ENCODE measurements at places on chromosomes 1 and 21.
A peak's percentile ranks its signal among the peaks of the same experiment; 100 is the strongest.

GRCh38 chr1:42221952-42222606, 57.5 kb upstream of the GUCA2A start:
- DNase-seq = no peak

DNA sequence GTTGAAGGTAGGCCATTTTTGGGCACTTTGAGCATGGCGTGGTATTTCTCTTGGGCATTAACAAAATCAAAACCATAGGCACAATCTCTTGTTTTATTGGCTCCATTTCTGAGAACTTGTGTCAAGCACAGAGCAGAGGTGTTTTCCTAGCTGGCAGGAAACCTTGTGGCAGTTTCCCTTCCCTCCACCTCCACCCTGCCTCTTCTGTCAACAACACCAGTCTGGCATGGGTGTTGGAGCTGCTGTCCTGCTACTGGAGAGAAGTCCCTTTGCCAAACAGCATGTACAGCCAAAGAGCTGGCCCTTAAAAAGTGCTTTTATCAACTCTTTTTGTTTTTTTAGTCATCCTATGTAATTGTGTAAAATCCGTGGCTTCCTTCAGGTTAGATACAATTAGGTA, 16.0 kb downstream of the ATP1A1 start:
- no peak for DNase-seq

DNA sequence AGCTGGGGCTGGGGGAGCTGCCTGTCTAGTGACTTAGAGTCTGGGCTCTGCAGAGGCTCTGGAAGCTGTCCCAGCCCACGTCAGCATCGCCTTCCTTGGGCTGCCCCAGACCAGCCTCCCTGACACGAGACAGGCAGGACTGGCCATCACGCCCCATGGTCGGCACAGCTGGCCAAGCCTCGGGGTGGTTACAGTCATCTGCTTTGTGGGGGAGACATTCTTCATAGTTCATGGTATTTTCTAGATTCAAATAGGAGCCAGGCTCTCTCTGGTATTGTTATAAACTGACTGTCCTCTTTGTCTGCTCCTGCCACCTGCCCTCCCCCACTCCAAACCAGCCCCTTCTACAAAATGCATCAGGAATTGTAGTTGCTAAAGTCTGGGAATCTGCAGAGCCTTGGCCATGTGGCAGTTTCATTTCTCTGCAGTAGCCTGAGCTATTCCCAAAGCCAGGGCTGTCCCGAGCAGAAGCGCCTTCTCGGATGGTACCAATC, 29.4 kb downstream of the OLFML2B start:
- no peak for DNase-seq

- DNase-seq = no peak
Measured at GRCh38 chr1:60662486-60663044, 419.8 kb upstream of the NFIA start.

DNA sequence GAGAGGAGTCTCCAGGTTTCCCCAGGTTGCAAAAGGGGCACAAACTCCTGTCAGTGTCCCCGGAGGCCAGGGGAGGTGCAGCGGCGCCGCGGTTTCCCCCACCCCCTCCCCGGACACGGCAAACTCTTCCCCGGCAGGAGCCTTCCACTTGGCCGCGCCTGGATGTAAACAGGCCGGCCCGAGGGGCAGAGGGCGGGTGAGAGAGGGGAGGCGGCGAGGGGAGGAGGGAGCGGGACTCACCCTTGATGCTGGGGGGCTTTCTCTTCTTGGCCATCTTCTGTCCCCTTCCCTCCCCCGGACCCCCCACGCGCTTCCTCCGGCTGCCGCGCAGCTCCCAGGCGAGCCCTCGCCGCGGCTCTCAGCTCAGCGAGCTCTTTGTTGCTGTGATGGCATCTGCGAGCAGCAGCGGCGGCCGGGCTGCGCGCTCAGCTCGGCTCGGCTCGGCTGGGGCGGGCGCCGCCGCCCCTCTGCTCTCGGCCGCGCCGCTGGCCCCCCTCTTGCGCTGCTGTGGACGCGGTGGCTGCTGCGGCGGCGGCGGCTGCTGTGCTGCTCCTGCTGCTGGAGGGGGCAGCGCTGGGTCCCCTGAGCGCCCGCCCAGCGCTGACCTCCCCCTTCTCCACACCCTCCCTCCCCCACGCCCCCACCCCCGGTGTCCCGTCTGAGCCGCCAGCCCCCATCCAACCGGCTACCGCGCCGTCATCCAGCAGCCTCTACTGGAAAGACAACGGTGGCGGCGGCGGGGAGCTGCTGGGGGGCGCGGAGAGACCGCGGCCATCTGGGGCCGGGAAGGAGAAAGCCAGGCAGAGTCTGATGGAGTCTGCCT, 4.9 kb upstream of the SLC44A5 start:
- peak; percentile 38 for DNase-seq

DNA sequence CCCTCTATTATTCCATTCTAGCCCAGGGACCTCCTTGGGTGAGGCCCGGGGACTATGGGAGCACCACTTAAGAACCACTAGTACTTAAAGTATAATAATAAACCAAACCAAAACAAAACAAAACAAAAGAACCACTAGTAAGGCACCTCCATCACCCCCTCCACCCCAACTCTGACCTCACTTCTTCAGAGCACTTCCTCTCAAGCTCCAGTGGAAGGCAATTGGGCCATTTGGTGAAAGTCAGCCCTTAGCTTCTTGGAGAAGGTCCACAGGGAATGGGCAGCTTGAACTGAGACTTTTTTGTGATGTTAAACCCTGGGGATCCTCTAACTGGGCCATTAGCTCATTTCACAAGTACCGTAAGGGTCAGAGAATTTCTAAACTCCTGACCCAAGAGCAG, 237.3 kb downstream of the RHOU start:
- no peak for DNase-seq

- no peak for DNase-seq
Measured at GRCh38 chr1:67850151-67850551, 16.9 kb upstream of the GNG12 start.

DNA sequence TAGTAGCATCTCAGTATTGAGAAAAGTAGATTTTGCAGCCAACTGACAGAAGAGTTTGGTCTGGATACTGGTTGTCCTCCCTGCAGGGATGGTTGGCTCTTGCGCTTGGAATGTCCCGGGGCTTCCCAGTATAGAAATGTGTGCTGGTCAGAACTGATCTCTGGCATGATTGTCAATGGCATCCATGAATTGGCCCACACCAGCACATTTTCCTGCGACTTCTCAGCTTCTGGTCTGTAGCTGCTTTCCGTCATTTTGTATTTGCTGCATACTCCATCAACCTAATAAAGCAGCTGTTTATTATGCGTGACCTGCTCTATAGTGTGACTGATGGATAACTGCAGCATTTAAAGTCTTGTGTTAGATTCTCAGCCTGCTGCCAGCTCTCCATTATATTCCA, 203.7 kb downstream of the S1PR1 start:
- no peak for DNase-seq

DNA sequence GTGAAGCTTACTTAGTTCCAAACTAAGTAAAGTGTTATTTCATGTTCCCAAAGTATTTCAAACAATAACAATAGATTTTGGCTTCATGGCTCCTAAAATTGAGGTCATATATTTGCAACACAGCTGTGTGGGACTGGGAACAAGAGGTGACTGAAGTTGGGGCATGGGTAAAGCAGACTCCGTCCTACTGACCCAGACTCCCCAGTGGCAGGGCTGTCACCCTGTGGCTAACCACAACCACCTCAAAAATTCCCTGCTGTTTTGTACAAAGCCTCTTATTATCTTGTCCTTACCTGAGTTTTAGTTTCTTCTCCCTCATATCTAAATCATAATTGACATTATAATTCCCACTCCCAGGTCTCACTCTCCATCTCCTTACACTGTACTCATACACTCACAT, 117.6 kb downstream of the PTGER3 start:
- no peak for DNase-seq

GRCh38 chr1:89906088-89906487, 85.3 kb downstream of the LRRC8D start:
- DNase-seq = no peak

- DNase-seq = no peak
Measured at GRCh38 chr1:172380441-172381244, 39.8 kb upstream of the C1orf105 start.

GRCh38 chr1:233015965-233016364, 65.6 kb downstream of the NTPCR start:
- DNase-seq = no peak

DNA sequence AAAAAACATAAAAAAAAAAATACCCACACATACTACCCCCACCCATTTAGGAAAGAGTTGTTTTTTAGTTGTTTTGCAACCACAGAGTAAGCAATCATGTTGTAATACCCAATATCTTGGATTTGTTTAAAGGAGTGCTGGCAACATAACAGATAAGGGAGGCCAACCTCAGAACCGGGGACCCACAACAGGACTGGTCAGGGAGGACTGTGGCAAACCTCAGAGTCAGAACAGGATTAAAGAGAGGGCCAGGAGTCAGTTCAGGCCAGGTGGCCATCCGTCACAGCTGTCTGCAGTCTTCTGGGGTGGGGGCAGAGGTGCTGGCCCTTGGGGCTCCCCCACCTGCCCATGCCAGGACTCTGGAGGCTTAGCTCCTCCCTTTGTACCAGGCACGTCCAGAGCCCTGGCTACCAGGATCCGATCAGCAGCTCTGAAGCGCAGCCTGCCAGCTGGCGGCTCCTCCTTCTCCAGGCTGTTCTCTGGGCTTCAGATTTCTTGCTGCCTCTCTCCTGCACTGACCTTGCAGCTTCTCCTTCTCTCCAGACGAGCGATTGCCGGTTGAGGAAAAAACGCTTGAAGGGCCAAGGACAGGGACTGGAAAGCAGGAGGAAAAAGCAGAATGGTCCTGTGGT, 7.9 kb downstream of the H6PD start:
- DNase-seq = no peak

GRCh38 chr1:1270813-1271212, 2.8 kb downstream of the UBE2J2 start:
- DNase-seq = no peak
